ENCODE measurements at places on chromosomes 4 and X.

- H3K27ac ChIP-seq, result no peak overlapping the region
- no peak for DNase-seq
Measured at GRCh38 chrX:123817288-123817894, 42.5 kb upstream of the XIAP start.

DNA sequence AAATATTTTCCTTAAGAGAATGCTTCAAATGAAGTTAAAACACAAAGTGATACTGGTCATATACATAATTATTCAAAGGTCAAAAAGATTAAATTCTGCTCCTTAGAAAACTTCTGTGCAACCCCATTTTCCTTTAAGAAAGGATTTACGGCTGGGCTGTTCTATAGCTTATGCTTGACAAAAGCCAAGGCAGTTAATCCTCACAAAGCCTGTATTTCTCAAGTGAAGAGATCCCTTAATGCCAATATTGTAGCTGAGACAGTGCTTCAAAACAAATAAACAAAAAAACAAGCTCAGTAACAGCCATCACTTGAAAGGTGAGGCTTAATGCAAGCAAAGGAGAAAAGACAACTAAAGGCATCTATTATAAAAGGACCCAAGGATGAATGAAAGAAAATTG, 42.5 kb downstream of the BTC start:
- H3K27ac ChIP-seq, result no peak overlapping the region
- no peak overlapping the region for H3K4me3 ChIP-seq
- no peak for DNase-seq
- H3K27me3 ChIP-seq, result no peaks in the 10 kb centered on the region
- no peaks in the 10 kb centered on the region for H3K36me3 ChIP-seq

- no peaks in the 10 kb centered on the region for H3K36me3 ChIP-seq
- H3K4me1 ChIP-seq, result peaks cover 25% of the 10 kb centered on the region
- H3K27ac ChIP-seq, result no peak overlapping the region
- peak; percentile 47 for DNase-seq
- H3K4me3 ChIP-seq, result no peak overlapping the region
Measured at GRCh38 chr4:110512901-110513300, 36.9 kb downstream of the ENPEP start.

GRCh38 chr4:149752729-149753128, 62.9 kb downstream of the IQCM start:
- no peaks in the 10 kb centered on the region for H3K36me3 ChIP-seq
- no peak overlapping the region for H3K4me3 ChIP-seq
- peaks cover 5% of the 10 kb centered on the region for H3K4me1 ChIP-seq
- no peak for DNase-seq

GRCh38 chr4:110754716-110755115, 131.8 kb upstream of the PITX2 start:
- DNase-seq, result no peak
- H3K4me1 ChIP-seq, result no peaks in the 10 kb centered on the region
- no peaks in the 10 kb centered on the region for H3K27me3 ChIP-seq
- no peak overlapping the region for H3K27ac ChIP-seq

DNA sequence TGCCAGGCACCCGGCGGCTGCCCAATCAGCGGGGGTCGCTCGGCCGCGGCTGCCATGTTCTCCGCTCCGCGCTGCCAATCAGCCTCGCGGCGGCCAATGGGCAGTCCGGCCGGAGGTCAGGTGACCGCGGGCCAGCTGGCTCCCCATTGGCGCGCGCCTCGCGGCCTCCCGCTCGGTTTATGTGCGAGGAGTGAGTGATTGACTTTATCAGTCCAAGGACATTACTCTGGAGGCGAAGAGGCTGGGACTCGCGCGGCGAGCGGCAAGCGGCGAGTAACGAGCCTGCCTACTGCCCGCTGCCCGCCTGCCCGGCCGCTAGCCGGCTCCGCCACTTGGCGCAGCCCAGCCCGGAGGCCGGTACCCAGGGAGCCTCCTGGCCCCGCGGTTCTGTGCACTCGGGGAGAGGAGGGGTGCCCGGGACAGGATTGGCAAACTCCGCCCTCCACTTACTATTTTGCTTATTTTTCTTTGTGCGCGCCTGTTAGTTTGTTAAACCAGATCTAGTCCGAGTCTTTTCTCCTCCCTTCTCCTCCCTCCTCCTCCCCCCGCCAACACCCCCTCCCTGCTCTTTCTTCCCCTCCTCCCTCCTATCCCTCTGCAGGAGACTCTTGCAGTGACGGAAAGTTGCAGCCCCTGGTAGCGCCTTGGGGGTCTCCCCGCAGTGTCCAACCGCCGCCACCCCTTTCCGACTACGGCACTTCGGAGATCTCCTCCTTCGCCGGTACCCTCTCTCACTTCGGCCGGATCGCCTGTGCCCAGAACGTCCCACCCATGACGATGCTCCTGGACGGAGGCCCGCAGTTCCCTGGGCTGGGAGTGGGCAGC, at the start of gene ZIC3:
TSS of gene ZIC3 (plus strand) at position 207 of the 825 bp plus-strand sequence. CDS start at position 772, 565 bp downstream.
- H3K4me3 ChIP-seq, result peak within 1 kb of the TSS; percentile 58
- peaks cover 10% of the 10 kb centered on the region for H3K36me3 ChIP-seq
- H3K27ac ChIP-seq, result peak within 1 kb of the TSS; percentile 64
- H3K4me1 ChIP-seq, result peaks cover 32% of the 10 kb centered on the region
- no peaks in the 10 kb centered on the region for H3K27me3 ChIP-seq
- peak; percentile 85 for DNase-seq

DNA sequence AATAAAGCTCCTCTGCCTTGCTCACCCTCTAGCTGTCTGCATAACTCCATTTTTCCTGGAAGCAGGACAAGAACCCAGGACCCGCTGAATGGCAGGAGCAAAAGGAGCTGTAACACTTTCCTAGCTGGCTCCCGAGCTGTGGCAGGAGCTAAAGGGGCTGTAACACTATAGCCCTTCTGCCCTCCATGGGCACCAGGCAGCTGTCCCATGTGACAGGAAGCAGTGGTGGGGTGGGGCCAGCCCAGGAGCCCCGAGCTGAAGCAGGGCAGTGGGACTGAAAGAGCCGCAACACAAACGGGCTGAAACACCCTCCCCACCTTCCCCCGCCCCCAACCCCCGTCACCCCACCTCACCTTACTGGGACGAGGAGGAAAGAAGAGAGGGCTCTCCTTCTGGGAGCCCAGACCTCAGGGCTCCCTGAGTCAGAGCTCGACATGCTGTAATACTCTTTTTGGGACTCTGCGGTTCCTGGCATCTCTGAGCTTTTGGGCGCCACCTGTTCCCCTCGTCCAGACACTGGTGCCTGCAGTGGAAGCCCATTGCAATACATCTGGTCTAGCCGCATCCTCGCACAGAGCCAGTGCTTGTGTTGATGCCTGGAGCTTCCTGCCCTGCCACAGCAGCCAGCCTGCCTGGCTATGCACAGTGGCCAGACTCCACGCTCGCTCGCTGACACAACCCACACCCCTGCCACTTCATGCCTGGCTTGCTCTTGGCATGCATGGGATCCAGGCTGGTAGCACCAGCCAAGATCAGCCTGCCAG, 39.4 kb downstream of the PPM1K start:
- H3K27ac ChIP-seq, result no peak overlapping the region
- no peak for DNase-seq
- H3K4me3 ChIP-seq, result no peak overlapping the region
- no peaks in the 10 kb centered on the region for H3K36me3 ChIP-seq

DNA sequence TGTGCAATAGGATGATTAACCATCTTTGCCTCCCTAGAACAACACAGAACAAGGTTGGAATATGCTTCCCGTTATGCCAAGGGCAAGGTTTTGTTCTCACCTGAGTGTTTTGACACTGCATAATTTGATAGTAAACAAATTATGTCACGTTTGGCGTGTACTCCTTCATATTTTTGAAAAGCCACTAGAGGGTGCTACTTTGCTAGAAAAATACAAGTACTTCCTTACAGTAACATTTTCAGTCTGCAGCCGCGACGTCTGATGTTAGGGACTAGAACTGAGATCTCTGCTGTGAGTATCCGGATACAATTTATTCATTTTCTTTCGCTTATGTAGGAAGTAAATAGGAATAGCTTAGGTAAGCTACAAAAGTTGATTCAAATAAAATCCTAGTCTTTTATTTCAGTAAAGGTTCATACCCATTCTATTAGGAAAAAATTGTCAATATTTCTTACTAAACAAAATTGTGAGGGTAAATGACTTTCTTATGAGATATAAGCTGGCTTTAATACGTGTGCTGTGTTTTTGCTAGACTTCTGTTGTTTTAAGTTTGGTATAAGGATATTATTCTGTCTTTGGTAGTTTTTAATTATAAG, 181.1 kb upstream of the WDFY3 start:
- no peaks in the 10 kb centered on the region for H3K36me3 ChIP-seq
- H3K4me3 ChIP-seq, result no peak overlapping the region
- no peak overlapping the region for H3K27ac ChIP-seq
- H3K27me3 ChIP-seq, result no peaks in the 10 kb centered on the region
- H3K4me1 ChIP-seq, result no peaks in the 10 kb centered on the region
- peak; percentile 62 for DNase-seq

- no peaks in the 10 kb centered on the region for H3K4me1 ChIP-seq
- H3K4me3 ChIP-seq, result no peak overlapping the region
- no peaks in the 10 kb centered on the region for H3K27me3 ChIP-seq
- no peaks in the 10 kb centered on the region for H3K36me3 ChIP-seq
Measured at GRCh38 chr4:184021389-184021788, 116.3 kb downstream of the STOX2 start.

- H3K4me3 ChIP-seq, result no peak overlapping the region
- no peak overlapping the region for H3K27ac ChIP-seq
- peak; percentile 20 for DNase-seq
Measured at GRCh38 chrX:155745792-155746191, 133.0 kb upstream of the TMLHE start.

- no peak for DNase-seq
- peaks cover 8% of the 10 kb centered on the region for H3K4me1 ChIP-seq
- H3K27me3 ChIP-seq, result no peaks in the 10 kb centered on the region
Measured at GRCh38 chr4:184475498-184475897, 1.1 kb upstream of the IRF2 start.

DNA sequence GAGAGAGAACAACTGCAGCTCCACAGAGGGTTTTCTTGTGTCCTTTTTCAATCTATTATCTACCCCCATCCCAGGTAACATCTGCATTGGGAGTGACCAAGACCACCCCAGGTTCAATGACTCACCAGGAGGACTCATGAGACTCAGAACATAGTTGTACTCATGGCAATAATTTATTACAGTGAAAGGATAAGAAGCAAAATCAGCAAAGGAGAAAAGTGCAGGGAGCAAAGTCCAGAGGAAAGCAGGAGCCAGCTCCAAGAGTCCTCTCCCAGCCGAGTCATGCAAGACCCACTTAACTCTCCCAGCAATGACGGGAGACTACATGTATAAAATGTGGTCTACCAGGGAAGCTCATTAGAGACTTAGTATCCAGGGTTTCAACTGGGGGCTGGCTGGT, 129.5 kb upstream of the RBPJ start:
- H3K27me3 ChIP-seq, result no peaks in the 10 kb centered on the region
- no peak overlapping the region for H3K27ac ChIP-seq
- no peak overlapping the region for H3K4me3 ChIP-seq
- H3K4me1 ChIP-seq, result no peaks in the 10 kb centered on the region
- DNase-seq, result no peak

- H3K4me3 ChIP-seq, result no peak overlapping the region
- H3K27me3 ChIP-seq, result no peaks in the 10 kb centered on the region
- H3K4me1 ChIP-seq, result peaks cover 5% of the 10 kb centered on the region
- H3K36me3 ChIP-seq, result no peaks in the 10 kb centered on the region
Measured at GRCh38 chr4:158782551-158783360, 13.9 kb downstream of the FNIP2 start.

GRCh38 chr4:127224556-127224955, 408.2 kb upstream of the INTU start:
- no peaks in the 10 kb centered on the region for H3K27me3 ChIP-seq
- H3K27ac ChIP-seq, result no peak overlapping the region
- H3K36me3 ChIP-seq, result no peaks in the 10 kb centered on the region
- H3K4me3 ChIP-seq, result no peak overlapping the region
- no peak for DNase-seq

- H3K27ac ChIP-seq, result no peak overlapping the region
- H3K27me3 ChIP-seq, result no peaks in the 10 kb centered on the region
- no peak for DNase-seq
Measured at GRCh38 chrX:116667346-116668134, 204.8 kb upstream of the CT83 start.

- DNase-seq, result peak; percentile 54
- H3K27me3 ChIP-seq, result peaks cover 3% of the 10 kb centered on the region
- H3K36me3 ChIP-seq, result no peaks in the 10 kb centered on the region
- no peak overlapping the region for H3K27ac ChIP-seq
Measured at GRCh38 chr4:52051615-52052474, 741 bp downstream of the SPATA18 start.

GRCh38 chr4:179626687-179627086, 2184.4 kb upstream of the AGA start:
- no peak overlapping the region for H3K4me3 ChIP-seq
- DNase-seq, result no peak
- no peaks in the 10 kb centered on the region for H3K27me3 ChIP-seq

DNA sequence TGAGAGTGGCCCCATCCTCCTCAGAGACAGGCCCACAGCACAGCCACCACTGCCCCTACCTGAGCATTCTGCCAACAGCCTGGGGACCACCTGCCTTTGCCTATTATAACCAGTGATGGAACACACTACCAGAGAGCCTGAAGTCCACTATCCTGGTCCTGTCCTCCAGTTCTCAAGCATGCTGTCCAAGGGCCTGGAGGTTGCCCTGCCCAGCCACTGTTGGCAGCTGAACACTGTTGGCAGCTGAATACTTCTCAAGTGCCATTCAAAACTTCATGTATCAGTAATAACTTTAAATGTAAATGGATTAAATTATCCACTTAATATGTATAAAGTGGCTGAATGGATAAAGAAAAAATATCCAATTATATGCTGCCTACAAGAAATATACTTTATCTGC, 194.3 kb upstream of the JADE1 start:
- no peaks in the 10 kb centered on the region for H3K36me3 ChIP-seq
- no peaks in the 10 kb centered on the region for H3K27me3 ChIP-seq
- no peak overlapping the region for H3K4me3 ChIP-seq
- no peaks in the 10 kb centered on the region for H3K4me1 ChIP-seq
- H3K27ac ChIP-seq, result no peak overlapping the region
- no peak for DNase-seq

- no peaks in the 10 kb centered on the region for H3K27me3 ChIP-seq
- no peak overlapping the region for H3K4me3 ChIP-seq
- no peak for DNase-seq
- no peaks in the 10 kb centered on the region for H3K4me1 ChIP-seq
- no peak overlapping the region for H3K27ac ChIP-seq
Measured at GRCh38 chr4:71630803-71631202, 153.1 kb downstream of the GC start.

- H3K27ac ChIP-seq, result no peak overlapping the region
- no peak for DNase-seq
- H3K4me3 ChIP-seq, result no peak overlapping the region
- no peaks in the 10 kb centered on the region for H3K27me3 ChIP-seq
Measured at GRCh38 chrX:38868321-38868720, 67.1 kb downstream of the MID1IP1 start.
